ENCODE measurements at places on chromosomes 1 and 21.

DNA sequence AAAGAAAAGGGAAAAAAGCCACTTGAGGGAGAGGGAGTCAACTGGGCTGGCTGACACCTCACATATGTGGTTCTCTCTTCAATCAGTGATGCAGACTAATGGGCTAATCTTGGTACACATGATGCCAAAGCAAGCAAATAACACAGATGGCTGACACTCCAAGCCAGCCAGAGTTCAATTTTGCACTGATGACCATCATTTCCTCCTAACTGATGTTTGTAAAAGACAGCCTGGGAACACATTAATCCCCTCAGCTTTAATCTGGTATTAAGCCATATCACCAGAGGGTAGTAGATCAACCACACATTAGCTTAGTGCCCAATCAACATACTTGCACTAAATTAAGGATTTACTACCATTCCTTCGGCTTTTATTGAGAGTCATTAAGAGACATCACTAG, 2.8 kb downstream of the VPS72 start:
- no peak for DNase-seq

DNA sequence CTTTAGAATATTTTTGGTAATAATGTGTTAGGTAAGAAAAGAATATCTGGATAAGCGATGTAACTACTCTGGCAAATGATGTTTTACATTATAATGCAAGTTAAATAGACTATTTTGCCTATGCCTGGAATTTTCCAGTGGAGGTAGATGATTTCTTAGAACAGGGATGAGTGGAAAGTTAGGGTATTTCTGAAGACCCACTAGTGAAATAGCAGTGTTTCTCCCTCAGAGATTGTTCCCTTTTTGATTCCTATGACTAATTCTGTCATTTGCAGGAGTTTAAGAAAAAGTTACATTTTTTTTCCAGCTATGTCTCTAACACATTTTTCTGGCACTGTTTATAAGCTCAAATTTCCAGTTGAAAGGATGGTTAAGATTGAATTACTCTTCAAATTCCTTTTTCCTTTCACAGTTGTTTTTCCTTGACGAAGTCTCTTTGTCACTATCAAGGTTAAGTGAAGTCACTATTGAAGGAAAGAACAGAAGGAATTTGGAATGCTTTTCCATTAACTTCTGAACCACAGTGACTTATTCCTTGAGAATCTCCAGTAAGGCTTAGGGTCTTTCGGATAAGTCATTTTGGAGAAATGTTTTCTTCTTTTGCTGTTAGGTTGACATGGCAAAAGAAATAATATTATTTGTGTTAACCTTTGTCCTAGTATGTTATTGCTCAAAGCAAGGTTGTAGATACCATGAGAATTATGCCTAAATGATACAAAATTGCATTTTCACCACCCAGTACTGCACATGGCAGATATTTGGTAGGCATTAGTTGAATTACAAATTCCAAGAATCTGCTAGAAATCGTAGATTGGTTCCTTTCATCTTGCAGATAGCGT, 42.9 kb upstream of the ZNF326 start:
- no peak for DNase-seq

DNA sequence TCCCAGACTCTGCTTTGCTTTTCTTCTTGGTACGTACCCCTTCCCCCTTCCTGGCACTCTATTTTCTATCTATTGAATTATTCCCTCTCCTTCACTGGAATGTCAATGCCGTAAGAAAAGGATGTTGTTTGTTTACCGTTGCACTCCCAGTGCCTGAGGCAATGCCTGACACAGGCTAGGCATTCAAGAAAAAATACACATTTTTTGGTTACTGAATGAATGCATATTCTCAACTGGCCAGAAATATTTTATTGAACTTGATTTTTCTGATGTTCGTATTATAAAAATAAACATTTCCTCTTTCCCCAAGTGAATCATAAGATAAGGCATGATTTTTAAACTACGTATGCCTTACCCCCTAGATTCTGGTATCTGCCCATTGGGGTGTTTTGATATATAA, 41.2 kb downstream of the GNG12 start:
- DNase-seq = no peak

- DNase-seq = peak; percentile 28
Measured at GRCh38 chr1:230632273-230632873, 9.9 kb upstream of the COG2 start.

- no peak for DNase-seq
Measured at GRCh38 chr21:26162081-26162480, 8.5 kb downstream of the APP start.

DNA sequence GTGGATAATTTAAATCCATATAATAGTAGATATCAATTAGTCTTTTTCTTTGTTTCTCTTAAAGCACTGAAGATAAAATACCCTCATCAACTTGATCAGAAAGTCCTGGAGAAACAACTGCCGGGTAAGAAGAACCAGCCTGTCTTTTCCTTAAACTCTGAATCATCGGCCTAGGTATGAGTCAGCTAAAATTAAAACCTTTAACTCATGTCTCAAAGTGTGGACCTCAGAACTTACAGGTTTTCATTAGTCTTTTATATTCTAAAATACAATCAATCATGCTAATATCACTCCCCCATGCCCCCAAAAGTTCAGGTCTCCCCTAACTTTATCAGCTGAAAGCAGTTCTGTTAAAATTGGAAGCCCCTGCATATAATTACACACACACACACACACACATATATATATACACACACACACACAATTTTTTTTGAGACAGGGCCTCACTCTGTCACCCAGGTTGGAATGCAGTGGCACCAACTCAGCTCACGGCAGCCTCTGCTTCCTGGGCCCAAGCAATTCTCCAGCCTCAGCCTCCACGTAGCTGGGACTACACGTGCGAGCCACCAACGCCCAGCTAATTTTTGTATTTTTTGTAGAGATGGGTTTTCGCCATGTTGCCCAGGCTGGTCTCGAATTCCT, 61.3 kb downstream of the B3GALNT2 start:
- peak; percentile 20 for DNase-seq

- DNase-seq = peak; percentile 65
Measured at GRCh38 chr1:150168960-150169601, 19.4 kb downstream of the PLEKHO1 start.

- peak; percentile 85 for DNase-seq
Measured at GRCh38 chr1:159891275-159892157, 8.4 kb downstream of the CFAP45 start.

DNA sequence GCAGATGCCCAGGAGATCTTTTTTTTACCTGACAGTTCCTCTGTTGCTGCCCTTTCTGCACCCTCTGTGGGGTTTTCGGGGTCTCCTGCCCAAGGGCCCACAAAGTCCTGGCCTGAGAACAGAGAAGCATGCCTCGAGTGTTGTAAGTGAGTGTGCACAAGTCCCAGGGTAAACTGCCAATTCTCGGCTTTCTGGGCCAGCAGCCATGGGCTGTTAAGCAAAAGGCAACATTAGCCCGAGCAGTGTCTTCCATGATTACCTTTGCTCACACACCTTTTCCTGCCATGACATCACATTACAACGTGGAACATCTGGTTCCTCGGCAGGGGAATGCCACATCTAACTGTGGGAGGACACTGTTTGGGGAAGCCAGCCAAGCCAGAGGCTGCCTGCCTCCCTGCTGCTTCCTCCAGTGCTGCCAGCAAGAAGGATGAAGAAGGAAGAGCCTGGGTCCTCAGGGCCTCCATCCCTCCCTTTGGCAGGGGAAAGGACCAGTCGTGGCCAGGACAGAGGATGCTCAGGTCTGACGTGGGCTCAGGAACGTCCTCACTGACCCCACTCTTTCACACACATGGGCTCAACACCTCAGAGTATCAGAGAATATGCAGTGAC, 485.9 kb downstream of the OMA1 start:
- no peak for DNase-seq

GRCh38 chr1:31593770-31594632, 17.7 kb downstream of the TINAGL1 start:
- peak; percentile 84 for DNase-seq

- DNase-seq = no peak
Measured at GRCh38 chr1:153441238-153441755, 19.2 kb downstream of the S100A7 start.

DNA sequence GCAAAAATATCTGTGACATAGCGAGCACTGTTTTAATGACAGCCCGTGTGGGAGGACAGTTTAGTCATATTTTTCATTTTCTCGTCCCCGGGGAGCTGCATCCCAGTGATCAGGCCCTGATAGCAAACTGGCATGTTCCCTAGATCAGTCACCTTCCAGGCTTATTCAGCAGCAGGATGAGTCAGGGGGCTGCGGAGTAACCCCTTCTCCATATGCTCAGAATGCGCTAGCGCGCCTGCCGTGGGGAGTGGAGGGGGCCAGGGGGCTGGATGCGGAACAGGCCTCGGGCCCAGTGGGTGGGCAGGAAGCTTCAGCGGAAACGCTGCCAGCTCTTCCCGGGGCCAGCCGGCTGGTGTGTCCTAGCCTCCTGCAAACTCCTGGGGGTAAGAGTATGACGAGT, 94.0 kb downstream of the KCND3 start:
- DNase-seq = no peak

DNA sequence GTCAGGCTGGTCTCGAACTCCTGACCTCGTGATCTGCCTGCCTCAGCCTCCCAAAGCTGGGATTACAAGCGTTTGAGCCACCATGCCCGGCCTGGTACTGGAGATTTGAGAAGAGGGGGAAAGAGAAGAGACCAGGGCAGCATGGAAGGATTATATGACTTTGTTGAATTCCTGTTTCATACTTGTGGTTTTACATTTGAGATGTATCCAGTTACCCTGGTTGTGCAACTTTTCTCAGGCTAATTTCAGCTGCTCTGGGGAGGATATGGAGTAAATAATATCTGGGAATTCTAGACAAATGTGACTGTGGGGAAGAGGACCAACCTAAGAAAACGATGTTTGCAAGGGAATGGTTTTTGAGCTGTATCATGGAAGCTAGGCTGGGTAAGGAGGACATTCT, 89.5 kb upstream of the GREM2 start:
- DNase-seq = no peak

All from activated CD4-positive, alpha-beta T cell treated with anti-CD3 and anti-CD28 coated beads, Interleukin-2, Interleukin-6, amounts not matched to agents 100 ng/mL and 50 ng/mL, durations not matched to agents 16 hours and 8 hours (primary cell).